ENCODE measurements at places on chromosomes 13 and 19.

- DNase-seq: no peak
Observed at GRCh38 chr13:50162001-50162400, 146.8 kb downstream of the KCNRG start.

DNA sequence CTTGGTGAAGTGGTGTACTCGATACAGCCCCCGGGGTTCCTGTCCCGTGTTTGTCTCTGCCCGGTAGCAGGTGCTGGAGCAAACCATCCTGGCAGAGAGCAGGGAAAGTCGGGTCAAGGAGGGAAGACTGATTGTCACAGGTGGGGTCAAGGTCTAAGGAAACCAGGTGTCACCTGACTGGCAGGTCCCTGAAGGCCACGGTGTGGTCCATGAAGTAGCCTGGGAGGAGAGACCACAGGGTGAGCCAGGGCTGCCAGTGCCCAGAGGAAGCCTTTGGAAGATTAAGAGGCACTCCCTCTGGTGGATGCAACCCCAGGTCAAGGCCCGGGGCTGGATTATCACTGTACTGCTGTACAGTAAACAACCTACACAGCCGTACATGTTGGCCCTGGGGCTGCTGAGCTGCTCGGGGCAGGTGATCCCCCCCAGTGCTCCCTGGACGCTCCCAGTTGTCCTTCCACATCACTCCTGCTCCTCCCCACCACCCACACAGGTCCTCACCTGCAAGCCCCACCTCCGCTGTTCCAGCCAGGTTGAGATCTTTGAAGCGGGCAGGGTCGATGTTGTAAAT, 6.0 kb upstream of the CCER2 start:
- peak; percentile 36 for DNase-seq

- DNase-seq: no peak
Observed at GRCh38 chr19:1914826-1915341, 9.7 kb downstream of the ADAT3 start.

- DNase-seq: no peak
Observed at GRCh38 chr13:27708325-27708724, 84.0 kb upstream of the GSX1 start.

DNA sequence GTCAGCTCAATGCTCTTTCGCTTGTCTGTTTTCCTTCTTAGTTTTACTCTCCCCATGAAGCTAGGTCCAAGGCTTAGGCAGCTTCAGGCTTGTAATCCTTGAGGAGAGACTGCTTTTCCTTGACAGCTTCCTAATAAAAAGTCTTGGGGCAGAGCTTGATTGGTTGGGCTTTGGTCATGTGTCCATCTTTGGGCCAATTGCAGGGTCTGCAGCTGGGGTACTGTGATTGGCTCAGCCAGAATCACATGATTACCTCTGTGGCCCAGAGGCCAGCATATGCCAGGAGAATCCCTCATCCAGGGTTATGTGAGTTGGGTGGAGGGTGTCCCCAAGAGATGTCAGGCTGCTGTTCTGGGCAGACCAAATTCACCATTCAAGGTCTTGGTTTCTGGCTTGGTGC, 8.1 kb downstream of the KLK1 start:
- DNase-seq: no peak

GRCh38 chr13:94256721-94257120, 222.8 kb downstream of the DCT start:
- DNase-seq: no peak

- peak; percentile 75 for DNase-seq
Observed at GRCh38 chr19:13781547-13781946, 7.3 kb downstream of the C19orf53 start.

GRCh38 chr19:28208745-28209144, 1004.2 kb downstream of the UQCRFS1 start:
- no peak for DNase-seq

GRCh38 chr13:93534181-93534700, 307.6 kb downstream of the GPC6 start:
- DNase-seq: peak; percentile 19

- no peak for DNase-seq
Observed at GRCh38 chr13:79803989-79804388, 323.0 kb downstream of the NDFIP2 start.

DNA sequence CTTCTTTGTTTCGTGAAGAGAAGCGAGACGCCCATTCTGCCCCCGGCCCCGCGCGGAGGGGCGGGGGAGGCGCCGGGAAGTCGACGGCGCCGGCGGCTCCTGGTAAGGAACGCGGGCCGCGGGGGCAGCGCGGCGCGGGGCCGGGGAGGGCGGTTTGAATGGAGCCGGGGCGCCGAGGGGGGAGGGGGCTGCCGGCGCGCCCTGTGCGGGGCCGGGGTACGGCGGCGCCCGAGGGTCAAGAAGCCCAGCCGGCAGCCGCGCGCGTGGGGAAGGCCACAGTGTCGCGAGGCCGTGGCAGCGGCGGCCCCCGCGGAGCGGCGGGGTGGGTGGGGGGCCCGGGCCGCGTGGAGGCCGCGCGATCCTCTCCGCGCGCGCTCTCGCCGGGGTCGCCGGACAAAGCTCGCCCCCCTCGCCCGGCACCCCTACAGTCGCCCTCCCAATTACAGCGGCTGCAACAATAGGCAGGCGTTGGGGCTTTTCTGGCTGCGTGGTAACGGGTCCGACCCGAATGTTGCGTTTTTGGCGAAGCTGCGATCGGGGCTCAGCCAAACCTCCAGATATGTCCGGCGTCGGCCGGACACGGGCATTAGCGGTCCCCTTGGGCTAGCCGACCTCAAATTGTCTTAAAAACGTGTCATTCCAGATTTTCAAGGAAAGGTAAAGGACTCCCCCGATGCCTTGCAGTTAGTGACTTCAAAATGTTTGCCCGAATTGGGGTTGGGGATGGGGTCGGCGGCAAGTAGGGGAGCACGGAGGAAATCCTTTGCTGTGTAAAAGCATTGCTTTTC, 437 bp downstream of the SMARCA4 start:
- DNase-seq: no peak

DNA sequence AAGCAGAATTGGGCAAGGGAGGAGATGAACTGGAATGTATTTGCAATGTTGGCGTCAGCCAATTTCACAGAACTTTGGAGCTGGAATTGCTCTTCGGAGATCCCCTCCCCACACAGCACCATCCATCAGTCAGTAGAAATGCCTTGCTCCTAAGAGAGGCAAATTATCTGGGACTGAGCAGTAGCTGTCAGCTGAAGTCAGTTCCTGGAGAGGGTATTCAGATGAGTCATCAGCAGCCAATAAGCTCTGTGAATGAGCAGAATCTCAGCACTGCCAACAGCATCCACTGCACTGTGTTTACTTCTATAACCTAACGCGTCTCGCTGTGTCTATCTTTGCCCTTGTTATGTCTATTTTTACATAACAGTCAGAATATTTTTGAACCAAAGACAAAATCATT, 213.7 kb downstream of the SLITRK5 start:
- no peak for DNase-seq

GRCh38 chr19:5978606-5979552, 939 bp upstream of the RANBP3 start:
- no peak for DNase-seq

GRCh38 chr19:50551715-50552187, 16.5 kb downstream of the LRRC4B start:
- DNase-seq: no peak

- no peak for DNase-seq
Observed at GRCh38 chr19:11674067-11674492, 64.7 kb downstream of the ZNF823 start.

DNA sequence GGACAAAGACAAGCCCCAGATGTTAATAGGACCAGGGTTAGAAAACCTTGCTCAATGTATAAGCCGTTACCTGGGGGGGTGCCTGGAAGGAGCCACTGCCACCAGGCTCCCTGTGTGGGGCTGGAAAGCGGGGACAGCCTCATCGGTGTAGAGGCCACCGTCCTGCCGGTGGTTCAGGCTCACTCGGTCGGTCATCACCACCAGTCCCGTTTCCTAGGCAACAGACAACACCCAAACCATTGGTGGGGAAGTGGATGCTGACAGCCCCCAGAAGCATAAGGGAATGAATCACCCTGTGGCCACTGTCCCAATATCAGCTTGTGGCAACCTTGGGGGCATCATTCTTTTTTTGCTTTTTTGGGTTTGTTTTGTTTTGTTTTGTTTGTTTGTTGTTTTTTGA, 55.8 kb downstream of the CPAMD8 start:
- DNase-seq: no peak

GRCh38 chr19:4815426-4816201, 15.9 kb downstream of the TICAM1 start:
- peak; percentile 87 for DNase-seq

DNA sequence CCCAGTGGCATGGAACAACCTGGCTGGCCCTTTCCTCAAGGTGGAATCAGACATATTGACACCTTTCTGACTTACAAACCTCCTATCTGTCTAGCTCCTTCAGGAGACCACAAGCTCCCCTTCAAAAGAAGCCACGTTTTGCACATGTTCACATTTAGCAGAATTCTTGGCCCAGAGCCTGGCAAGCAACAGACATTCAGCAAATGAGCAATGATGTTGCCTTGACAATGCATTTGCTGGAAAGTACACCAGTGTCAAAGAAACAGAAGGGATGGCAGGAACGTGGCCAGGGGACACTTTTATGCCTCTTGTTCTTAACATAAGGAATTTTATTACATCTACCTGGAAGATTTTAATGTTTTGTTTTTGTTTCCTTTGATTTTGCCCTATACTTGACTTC, 85.5 kb upstream of the FGF14 start:
- no peak for DNase-seq

DNA sequence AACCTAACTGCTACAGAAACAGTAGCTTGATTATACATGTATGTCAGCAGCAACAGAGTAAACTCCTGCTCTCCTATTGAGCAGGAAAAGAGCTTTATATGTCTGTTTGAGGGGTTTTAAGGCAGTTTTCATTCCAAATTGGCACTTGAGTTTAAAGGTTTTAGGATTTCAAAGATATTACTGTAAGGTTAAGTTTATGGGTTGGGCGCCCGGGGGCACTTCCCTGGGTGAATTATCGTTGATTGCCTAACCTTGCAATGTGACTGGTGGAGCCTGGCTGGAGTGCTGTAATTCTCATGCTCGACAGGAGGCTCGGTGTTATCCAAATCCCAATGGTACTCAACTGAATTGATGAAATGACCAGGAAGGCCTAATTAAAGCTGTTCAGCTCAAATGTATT, 1586.1 kb downstream of the OLFM4 start:
- no peak for DNase-seq

Data from ovary (tissue), 10 donors.